Jurkat, Clone E6-1 (cell line): ENCODE measurements at places on chromosomes 7 and 10.

DNA sequence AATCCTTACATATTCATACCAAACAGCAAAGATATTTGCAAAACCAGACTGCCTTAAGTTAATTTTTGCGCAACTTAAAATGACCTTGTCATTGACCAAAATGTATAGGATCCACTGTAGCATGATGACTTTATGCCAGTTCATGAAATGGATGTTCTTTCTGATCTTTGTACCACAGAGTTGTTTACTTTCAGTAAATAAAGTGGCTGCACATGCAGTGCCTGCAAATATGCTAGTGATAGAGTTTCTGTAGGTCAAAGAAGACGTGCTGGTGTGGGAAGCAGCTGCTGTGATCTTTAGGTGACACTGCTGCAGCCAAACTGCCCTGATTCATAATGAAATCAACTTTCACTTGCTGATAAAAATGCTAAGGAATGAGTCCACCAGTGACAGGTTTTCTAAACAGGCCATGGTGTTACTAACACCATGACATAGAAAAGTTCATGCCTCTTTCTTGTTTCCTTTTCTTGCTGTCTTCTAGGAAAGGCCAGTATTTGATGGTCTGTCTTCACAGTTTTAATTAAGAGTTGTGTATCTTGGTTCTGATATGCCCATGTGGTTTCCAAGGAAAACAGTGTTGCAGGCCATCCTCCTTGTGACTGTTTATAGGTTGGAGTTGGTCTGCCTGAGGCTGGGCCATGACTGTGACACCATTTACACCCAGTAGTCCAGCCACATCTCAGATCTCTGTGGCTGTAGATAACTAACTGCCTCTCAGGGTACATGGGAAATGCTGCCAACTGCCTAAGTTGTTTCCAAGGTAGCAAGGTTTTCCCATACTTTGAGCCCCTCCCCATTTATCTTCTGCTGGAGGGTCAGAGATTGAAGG, 62.5 kb downstream of the INSYN2A start:
- DNase-seq: no peak

GRCh38 chr7:159012353-159013069, 132.2 kb downstream of the VIPR2 start:
- no peak for DNase-seq

DNA sequence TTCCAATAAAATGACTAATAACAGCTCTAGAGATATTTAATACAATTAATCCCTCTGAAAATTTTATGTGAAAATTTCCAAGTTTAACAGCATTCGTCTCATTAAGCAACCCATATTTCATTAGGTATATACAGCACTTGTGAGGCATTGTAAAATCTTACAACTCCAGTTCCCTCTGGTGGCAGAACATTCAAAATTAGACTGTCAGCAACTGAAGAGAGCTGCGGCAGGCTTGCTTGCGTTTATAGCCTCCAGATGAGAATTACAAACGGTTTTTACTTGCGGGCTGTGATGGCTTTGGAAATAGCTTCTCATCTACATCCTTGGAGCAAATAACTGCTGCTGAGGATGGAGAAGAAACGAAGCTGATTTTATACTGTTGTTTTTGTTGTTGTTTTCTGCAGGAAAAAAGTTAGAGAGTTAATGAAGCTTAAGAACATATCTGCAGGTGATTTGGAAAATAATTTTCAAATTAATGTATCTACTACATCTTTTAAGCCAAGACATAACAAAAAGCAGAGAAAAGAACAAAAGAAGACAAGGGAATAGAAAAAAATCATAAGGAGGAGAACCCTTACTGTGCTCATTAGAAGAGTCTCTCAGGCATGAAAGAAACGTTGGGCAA, 171.3 kb downstream of the MAGI2 start:
- DNase-seq: peak; percentile 9

- no peak for DNase-seq
Observed at GRCh38 chr7:28957064-28957750, 923 bp downstream of the TRIL start.

DNA sequence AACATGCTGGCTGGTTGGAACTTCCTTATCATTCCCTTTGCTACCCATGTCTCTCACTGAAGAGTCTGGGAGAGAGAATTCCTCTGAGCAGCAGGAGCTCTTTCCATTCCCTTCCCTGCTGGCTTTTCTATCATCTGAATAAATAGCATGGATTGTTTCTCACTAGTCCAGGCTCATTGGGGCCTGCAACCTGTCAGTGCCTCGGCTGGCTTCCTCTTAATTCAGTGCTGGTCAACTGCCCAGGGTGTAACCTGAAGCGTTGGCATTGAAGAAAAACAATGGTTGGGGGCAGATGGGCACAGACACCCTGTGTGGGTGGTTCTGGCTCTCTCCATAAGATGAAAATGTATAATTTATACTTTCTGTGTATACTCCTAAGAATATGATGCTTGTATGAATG, 155.6 kb downstream of the ANLN start:
- no peak for DNase-seq

DNA sequence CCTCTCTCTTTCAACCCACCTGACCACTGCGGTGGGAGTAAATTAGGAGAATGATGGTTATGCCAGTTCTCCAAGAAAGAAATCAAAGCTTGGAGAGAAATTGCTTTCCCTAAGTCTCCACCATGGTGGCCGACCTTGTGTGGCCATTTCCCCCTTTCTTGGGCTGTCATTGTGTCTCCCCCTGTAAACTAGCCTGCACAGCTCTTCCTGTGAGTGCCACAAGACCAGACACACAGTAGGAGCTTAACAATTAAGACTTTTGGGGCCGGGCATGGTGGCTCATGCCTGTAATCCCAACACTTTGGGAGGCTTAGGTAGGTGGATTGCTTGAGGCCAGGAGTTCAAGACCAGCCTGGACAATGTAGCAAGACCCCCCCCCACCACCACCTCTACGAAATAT, 18.9 kb upstream of the LIMK1 start:
- no peak for DNase-seq

- no peak for DNase-seq
Observed at GRCh38 chr10:14773551-14774213, 1.0 kb downstream of the FAM107B start.

DNA sequence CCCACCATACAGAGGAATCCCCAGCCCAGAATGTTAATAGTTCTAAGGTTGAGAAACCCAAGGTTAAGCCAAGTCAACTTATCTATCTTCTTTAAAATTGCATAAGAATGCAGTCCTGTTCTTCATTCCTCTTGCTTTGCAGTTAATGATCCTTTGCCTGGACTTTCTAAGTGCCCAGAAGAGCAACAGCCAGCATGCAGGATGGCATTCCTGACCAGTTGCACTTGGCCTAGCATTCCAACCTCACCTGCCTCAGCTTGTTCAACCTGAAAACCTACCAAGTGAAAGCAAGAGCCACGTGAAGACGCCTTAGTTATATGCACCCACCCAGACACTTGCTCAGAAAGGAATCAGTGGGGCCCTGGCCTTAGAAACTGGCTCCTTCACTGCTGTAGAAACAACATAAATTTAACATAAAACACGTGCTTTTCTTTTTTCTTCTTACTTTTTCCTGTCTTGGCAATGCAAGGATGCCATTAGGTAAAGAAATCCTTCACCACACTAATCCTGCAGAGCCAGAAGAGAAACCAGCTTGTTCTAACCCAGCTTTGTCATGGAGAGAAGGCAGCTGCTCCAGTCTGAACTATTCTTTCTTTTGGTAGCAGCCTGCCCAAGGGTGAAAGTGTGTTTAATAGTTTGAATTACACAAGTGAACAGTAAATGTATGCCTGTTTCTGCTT, 25.0 kb downstream of the EGFR start:
- no peak for DNase-seq

DNA sequence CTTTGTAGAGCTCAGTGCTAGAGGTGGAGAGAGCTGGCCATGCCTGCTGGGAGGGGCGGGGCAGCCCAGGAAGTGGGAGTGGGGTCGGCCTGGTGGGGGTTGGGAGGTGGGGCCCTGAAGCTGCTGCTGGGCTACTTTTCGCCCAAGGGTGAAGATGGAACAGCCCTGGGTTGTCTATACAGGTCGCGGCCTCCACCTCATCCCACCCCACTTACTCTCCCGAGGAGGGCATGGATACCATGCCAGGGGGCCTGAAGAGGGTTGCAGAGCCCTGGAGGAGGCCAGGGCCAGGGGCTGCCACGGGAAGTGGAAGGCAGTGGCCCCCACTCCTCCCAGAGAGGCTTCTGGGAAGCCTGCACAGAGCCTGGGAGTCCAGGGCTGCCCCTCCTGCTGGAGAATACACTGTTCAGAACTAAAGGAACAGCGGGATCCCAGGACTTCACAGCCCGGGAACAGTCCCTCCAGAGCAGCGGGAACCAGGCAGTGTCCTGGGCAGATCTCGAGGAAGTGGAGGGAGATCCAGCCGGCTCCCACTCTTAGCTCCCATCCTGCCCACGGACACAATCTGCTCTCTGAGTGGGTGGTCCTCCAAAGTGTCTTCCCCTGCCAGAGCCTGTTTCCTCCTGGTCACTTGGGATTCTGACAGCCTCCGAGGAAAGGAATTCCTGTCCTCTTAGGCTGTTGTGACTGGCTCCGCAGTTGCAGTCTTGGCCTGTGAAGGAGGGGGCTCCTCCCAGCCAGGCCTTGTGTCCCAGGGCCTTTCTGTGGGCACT, 23.5 kb downstream of the MAT1A start:
- no peak for DNase-seq

DNA sequence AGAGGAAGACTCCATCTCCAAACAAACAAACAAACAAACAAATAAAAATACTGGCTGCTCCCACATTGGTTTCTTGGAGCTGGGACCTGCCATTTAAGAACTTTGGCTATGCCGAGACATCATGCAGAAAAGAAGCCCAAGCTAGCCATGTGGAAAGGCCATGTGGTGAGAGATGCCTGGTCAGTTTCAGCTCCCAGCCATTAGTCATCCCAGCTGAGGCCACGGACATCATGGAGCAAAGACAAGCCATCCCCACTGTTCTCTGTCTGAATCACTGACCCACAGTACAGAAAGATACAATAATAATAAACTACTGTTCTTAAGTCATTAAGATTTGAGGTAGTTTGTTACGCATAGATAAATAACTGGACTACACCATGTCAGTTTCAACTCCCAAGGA, 70.0 kb upstream of the PCBD1 start:
- no peak for DNase-seq

- DNase-seq: no peak
Observed at GRCh38 chr7:112873831-112874553, 83.8 kb upstream of the TMEM168 start.

- peak; percentile 10 for DNase-seq
Observed at GRCh38 chr7:16929146-16929762, 47.5 kb upstream of the AGR3 start.
